ENCODE measurements at places on chromosomes 12 and 14.
A peak's percentile ranks its signal among the peaks of the same experiment; 100 is the strongest.

- no peak for DNase-seq
- H3K36me3 ChIP-seq, result no peaks in the 10 kb centered on the region
- no peak overlapping the region for H3K4me3 ChIP-seq
- H3K4me1 ChIP-seq, result peaks cover 4% of the 10 kb centered on the region
Observed at GRCh38 chr12:49357103-49357678, 10.1 kb upstream of the SPATS2 start.

- peaks cover 12% of the 10 kb centered on the region for H3K4me1 ChIP-seq
- no peak overlapping the region for H3K4me3 ChIP-seq
- no peak for DNase-seq
- H3K27me3 ChIP-seq, result peaks cover 6% of the 10 kb centered on the region
- no peaks in the 10 kb centered on the region for H3K36me3 ChIP-seq
- H3K27ac ChIP-seq, result no peak overlapping the region
Observed at GRCh38 chr12:56988207-56988739, 18.1 kb downstream of the ZBTB39 start.

DNA sequence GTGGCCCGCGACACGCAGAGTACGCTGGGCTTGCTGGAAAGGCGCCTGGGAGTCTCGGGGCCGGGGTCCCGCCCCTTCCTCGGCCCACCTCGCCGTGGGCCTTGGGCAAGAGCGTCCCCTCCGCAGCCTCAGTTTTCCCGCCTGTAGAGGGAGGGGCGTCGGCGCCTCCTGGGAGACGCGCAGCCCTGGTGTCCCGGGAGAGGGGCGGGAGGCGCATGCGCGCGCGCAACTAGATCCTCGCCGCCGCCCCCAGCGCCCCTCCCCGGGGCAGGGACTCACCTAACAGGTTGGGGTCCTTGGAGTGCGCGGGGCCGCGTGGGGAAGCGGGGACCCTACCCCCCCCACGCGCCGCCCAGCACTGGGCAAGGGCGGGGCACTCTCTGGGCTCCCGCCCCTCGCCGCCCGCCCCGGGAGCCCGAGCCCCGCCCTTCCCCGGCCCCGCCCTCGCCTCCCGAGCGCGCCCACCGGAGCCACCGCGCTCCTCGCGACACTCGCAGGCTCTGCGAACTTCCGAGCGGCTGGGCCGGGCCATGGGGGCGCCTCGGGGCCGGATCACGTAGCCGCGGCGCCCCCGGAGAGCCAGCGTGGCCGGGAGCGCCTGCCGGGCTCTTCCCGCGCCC lies at the start of gene KIF26A:
TSS of gene KIF26A (plus strand) at position 490 of the 620 bp plus-strand sequence. CDS start 136 bp downstream, outside the sequence.
- H3K36me3 ChIP-seq, result no peaks in the 10 kb centered on the region
- H3K4me3 ChIP-seq, result peak within 1 kb of the TSS; percentile 21
- no peak for DNase-seq
- H3K27ac ChIP-seq, result no peak within 1 kb of the TSS
- no peaks in the 10 kb centered on the region for H3K4me1 ChIP-seq

GRCh38 chr12:18580291-18580690 lies 157.5 kb downstream of the PLCZ1 start:
- no peak overlapping the region for H3K4me3 ChIP-seq
- no peaks in the 10 kb centered on the region for H3K36me3 ChIP-seq
- no peak overlapping the region for H3K27ac ChIP-seq
- DNase-seq, result no peak
- H3K27me3 ChIP-seq, result no peaks in the 10 kb centered on the region
- H3K4me1 ChIP-seq, result no peaks in the 10 kb centered on the region

- H3K4me1 ChIP-seq, result no peaks in the 10 kb centered on the region
- H3K4me3 ChIP-seq, result no peak overlapping the region
- H3K36me3 ChIP-seq, result no peaks in the 10 kb centered on the region
- H3K27me3 ChIP-seq, result no peaks in the 10 kb centered on the region
- DNase-seq, result no peak
Observed at GRCh38 chr12:105852951-105853350, 285.8 kb downstream of the NUAK1 start.

DNA sequence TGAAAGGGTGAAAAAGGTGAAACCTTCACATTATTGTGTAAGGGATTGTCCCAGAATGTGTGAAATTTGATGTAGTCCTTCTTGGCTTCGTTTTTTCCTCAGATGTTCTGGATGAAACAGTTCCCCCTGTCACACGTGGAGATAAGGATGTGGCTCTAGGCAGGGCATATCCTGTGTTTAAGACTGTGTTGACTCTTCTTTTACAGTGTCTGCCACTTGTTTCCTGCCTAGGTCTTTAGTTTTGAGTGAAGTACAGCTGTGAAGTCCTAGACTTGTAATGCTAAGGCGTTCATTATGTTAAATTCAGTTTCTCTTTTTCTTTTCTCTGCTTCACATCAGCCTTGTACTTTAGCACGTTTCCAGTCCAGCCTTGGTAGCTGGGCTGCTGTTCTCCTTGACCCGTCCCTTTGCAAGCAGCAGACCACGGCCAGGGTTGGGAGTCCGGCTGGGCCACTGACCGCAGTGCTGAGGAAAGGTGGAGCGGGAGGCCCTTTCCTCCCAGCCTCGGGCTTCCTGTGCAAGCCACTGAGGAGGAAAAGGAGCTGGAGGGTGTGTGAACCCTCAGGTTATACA lies 59.1 kb downstream of the RASSF3 start:
- H3K4me1 ChIP-seq, result peaks cover 87% of the 10 kb centered on the region
- peak overlapping the region; percentile 87 for H3K4me3 ChIP-seq
- H3K27me3 ChIP-seq, result no peaks in the 10 kb centered on the region
- DNase-seq, result peak; percentile 43
- peak overlapping the region; percentile 97 for H3K27ac ChIP-seq

GRCh38 chr14:41403360-41403759 lies 203.3 kb upstream of the LRFN5 start:
- no peak overlapping the region for H3K27ac ChIP-seq
- no peak overlapping the region for H3K4me3 ChIP-seq
- H3K36me3 ChIP-seq, result no peaks in the 10 kb centered on the region
- no peaks in the 10 kb centered on the region for H3K4me1 ChIP-seq
- no peaks in the 10 kb centered on the region for H3K27me3 ChIP-seq

- H3K4me3 ChIP-seq, result no peak overlapping the region
- H3K27ac ChIP-seq, result no peak overlapping the region
- H3K36me3 ChIP-seq, result no peaks in the 10 kb centered on the region
- peaks cover 4% of the 10 kb centered on the region for H3K4me1 ChIP-seq
Observed at GRCh38 chr12:125210104-125210755, 145.0 kb downstream of the AACS start.

DNA sequence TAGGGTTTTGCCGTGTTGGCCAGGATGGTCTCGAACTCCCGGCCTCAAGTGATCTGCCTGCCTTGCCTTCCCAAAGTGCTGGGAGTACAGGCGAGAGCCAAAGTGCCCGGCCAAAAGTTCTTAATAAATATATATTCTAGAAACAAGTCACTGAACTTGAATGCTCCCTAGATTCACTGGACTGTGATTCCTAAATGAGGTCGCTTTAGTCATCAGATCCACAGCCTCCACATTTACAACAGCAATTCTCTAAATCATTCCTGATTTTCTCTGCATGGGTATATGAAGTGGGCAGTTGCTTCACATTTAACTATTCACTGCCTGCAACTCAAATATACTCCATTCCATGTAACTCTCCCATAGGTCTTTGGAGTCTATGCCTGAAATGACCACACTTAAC lies 813.0 kb downstream of the GALC start:
- H3K27ac ChIP-seq, result no peak overlapping the region
- H3K4me1 ChIP-seq, result no peaks in the 10 kb centered on the region
- H3K4me3 ChIP-seq, result no peak overlapping the region
- H3K27me3 ChIP-seq, result no peaks in the 10 kb centered on the region

DNA sequence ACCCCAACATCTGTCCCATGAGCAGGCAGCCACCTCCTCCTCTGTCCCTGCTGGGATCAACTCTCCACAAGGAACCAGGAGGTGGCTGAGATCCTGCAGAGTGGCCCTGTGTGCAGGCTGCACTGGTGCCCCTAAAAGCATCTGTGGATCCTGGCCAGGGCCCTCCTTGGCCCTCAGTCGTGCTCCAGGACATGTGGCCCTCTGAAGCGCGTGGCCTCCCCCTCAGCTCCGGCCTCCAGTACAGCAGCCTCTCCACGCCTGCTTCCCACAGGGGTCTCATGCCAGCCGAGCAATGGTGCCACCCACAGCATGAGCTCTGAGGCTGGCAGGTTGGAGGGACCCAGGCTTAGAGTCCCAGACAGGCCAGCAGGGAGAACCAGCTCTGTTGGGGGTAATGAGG lies 77.4 kb upstream of the NOS1 start:
- no peak overlapping the region for H3K4me3 ChIP-seq
- H3K27me3 ChIP-seq, result no peaks in the 10 kb centered on the region
- H3K36me3 ChIP-seq, result no peaks in the 10 kb centered on the region

DNA sequence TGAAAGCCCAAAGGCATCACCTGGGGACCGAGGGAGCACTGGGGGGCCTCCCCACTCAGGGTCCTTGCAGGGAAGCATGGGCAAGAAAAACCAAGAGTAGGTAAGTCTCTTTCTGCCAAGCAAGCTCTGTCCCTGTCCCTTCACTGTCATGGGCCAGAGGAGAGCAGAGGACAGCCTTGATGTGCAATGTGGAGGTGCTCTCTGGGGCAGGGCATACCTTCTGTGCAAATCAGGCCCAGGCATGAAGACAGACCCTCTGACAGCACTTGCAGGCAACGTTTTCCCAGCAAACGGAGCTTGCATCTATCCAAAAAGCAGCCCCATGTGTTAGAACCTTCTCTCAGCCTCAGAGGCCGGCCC lies 192.5 kb upstream of the PWP1 start:
- H3K27me3 ChIP-seq, result no peaks in the 10 kb centered on the region
- no peak overlapping the region for H3K4me3 ChIP-seq
- H3K27ac ChIP-seq, result no peak overlapping the region
- peaks cover 10% of the 10 kb centered on the region for H3K4me1 ChIP-seq
- DNase-seq, result no peak

GRCh38 chr14:55532645-55533344 lies 47.2 kb upstream of the KTN1 start:
- no peak for DNase-seq
- H3K36me3 ChIP-seq, result peaks cover 4% of the 10 kb centered on the region
- H3K27ac ChIP-seq, result no peak overlapping the region
- H3K4me1 ChIP-seq, result peaks cover 2% of the 10 kb centered on the region
- H3K27me3 ChIP-seq, result peaks cover 5% of the 10 kb centered on the region

DNA sequence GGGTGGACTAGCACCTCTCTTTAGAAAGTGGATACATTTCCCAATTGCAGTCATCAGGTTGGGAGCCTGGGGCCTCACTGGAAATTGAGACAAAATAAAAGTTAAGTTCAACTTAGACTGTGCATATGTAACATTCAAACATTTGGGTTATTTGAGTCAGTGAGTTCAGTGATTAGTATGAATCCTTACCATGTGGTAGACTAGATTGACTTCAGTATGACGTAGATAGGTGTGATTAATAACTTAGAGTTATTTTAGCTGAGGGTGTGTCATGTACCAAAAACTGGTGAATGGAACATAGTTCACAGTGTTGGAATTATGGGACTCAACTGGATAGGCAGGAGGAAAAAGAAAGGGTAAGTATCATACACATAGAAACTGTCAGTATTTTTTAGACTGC lies 8.0 kb upstream of the SSTR1 start:
- H3K27ac ChIP-seq, result no peak overlapping the region
- no peak overlapping the region for H3K4me3 ChIP-seq
- no peaks in the 10 kb centered on the region for H3K36me3 ChIP-seq

- no peak overlapping the region for H3K4me3 ChIP-seq
- H3K27me3 ChIP-seq, result no peaks in the 10 kb centered on the region
- H3K36me3 ChIP-seq, result peaks cover 17% of the 10 kb centered on the region
- no peak overlapping the region for H3K27ac ChIP-seq
Observed at GRCh38 chr12:39626033-39626814, 6.6 kb upstream of the ABCD2 start.

GRCh38 chr12:100266585-100266834 lies 369 bp downstream of the DEPDC4 start:
- H3K27ac ChIP-seq, result peak overlapping the region; percentile 98
- H3K27me3 ChIP-seq, result no peaks in the 10 kb centered on the region
- peaks cover 23% of the 10 kb centered on the region for H3K4me1 ChIP-seq
- no peak for DNase-seq
- peak overlapping the region; percentile 95 for H3K4me3 ChIP-seq

- no peak for DNase-seq
- H3K27ac ChIP-seq, result no peak overlapping the region
- H3K4me3 ChIP-seq, result no peak overlapping the region
Observed at GRCh38 chr14:83208341-83208740, 1674.7 kb upstream of the SEL1L start.

GRCh38 chr14:99789581-99789980 lies 3.6 kb upstream of the EML1 start:
- H3K4me3 ChIP-seq, result no peak overlapping the region
- no peak overlapping the region for H3K27ac ChIP-seq
- H3K4me1 ChIP-seq, result peaks cover 14% of the 10 kb centered on the region
- no peaks in the 10 kb centered on the region for H3K36me3 ChIP-seq

DNA sequence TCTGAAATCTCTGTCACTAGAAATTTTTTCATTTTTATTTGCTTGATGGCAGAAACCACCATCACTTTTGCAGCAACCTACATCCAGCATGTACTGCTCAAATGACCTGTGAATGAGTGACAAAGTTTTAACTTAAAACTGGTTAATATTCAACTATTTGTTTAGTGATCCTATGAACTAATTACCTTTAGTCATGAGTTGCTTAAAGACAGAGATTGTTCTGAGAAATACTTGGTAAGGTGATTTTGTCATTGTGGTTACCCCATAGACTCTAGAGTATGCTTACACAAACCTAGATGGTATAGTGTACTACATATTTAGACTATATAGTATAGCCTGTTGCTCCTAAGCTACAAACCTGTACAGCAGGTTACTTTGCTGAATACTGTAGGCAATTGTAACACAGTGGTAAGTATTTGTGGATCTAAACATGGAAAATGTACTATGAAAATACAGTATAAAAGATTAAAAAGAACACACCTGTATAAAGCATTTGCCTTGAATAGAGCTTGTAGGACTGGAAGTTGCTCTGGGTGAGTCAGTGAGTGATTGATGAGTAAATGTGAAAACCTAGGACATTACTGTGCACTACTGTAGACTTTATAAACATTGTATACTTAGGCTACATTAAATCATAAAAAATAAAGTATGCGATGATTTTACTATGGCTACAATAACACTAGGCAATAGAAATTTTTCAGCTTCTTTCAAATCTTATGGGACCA lies 256.6 kb upstream of the PPFIA2 start:
- H3K27me3 ChIP-seq, result no peaks in the 10 kb centered on the region
- H3K4me1 ChIP-seq, result no peaks in the 10 kb centered on the region
- no peak overlapping the region for H3K27ac ChIP-seq
- H3K4me3 ChIP-seq, result no peak overlapping the region
- no peak for DNase-seq

DNA sequence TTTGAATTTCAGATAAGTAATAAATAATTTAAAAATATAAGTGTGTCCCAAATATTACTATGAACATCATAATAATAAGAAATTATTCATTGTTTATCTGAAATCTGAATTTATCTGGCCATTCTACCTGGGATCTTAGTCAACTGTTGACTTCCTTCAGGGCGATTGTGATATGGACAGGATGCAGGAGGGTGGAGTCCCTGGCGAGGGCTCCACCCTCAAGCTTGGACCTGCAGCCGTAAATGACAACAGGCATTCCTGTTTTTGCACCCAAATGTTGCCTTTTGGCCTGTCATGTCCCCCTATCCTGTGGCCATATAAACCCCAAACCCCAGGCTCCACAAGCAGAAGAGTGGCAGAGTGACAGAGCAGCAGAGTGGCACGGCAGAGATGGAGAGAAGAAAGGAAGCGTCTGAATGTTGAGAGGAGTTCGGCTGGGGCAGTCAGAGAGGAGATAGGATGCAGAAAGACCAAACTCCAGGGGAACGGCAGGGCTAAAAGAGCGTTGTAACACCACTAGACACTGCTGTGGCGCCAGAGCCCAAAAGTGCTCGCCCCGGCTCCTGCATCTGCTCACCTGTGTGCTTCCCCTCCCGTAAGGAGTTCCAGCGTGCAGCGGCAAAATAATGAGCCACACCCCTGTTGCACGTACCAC lies 39.4 kb upstream of the FUT8 start:
- DNase-seq, result no peak
- H3K36me3 ChIP-seq, result peaks cover 57% of the 10 kb centered on the region
- H3K27me3 ChIP-seq, result no peaks in the 10 kb centered on the region
- H3K4me3 ChIP-seq, result peak overlapping the region; percentile 22

All from activated T-helper 2 cell treated with anti-CD3 and anti-CD28 coated beads, Interferon-gamma antibody, Interleukin-2, Interleukin-4, amounts not matched to agents 10 μg/mL and 5 μg/mL and 100 μg/mL, durations not matched to agents 14 hours and 24 hours and 36 hours (primary cell).